Neural progenitor cell (in vitro differentiated cells): ENCODE measurements at places on chromosomes 6 and 20. TPM values are rescaled to one million over a fixed set of nuclear protein-coding genes. Genes with fewer than 3 reads are reported as not detected.
A peak's percentile ranks its signal among the peaks of the same experiment; 100 is the strongest.

Gene CGAS
- total RNA-seq, result 0.62 and 0.90 TPM in 2 replicates

DNA sequence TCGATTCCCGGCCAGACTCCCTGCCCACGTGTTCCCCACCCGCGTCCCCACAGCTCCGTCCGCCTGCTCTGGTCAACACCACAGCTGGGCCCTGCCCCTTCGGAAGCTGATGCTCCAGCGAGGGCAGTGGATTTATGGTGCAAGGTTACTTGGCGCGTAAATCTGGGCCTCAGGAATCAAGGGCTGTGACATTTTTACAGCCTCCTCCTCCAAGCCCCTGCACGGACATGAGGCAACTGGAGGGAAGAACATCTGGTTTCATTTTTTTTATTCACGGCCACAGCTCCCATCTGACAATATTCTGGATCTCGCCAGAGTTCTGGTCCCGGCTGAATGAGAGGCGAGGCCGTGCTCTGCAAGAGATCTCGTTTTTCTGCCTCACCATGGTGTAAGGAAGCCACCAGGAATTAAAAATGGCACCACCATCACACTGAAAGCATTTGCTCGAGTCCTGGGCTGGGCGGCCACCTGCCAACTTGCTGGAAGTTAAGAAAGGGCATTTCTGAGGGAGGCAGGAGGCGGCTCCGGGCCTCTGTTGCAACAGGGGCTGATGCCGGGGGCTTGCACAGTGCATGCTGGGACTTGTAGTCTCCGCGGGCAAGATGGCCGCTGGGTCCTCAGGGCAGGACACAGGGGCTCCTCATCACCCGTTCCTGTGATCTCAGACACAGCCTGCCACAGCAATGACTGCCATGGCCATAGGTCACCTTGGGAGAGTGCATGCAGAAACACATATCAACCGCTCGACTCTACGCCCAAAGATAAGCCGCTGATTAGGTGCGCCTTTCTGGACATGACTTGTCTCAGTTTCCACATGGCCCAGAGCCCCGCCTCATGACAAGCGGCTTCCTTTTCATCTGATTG, 148.5 kb downstream of the LY86 start:
- peak; percentile 75 for DNase-seq

GRCh38 chr20:22226849-22227700, 357.3 kb downstream of the FOXA2 start:
- DNase-seq, result no peak

- DNase-seq, result no peak
Measured at GRCh38 chr6:34773916-34774315, 16.6 kb downstream of the SNRPC start.
